ENCODE measurements at places on chromosomes 2 and 18.

DNA sequence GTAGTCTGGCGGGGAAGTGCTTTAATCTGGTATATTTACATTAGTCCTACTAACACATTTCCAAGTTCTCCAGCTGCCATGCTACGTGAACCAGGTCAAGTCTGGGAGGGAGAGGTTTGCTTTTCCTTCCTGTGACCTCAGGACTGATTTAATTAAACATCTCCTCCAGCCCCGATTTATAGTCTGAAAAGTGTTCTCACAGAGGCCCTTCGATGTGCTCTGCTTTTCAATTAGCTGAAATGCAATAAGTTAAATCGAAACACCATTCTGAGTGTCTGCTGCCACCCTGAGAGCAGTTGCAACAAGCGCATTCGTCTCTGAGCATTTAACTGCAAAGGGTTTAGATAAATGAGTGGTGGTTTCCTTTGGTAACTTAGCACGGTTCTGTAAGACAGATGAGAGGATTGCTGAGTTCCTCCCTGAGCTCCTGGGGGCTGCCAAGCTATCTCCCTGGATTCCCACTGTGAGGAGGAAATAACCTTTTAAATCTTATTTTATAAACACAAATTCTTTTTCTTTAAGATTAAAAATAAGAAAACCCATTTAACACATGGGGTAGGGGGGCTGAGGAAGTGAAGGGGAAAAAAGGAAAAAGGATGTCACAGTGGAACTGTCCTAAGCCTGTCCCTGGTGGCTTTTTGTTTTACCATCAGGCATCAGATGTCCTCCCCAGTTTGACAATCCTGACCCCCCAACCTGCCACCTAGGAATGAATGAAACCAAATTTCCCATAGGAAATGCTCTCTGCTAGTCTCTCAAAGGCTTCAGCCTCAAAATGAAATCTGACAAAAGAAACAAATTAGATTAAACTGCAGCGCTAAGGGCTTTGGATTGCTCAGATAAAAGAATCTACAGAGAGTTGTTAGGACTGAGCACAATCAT is 56.5 kb upstream of the CREB1 start:
- DNase-seq, result peak; percentile 60

DNA sequence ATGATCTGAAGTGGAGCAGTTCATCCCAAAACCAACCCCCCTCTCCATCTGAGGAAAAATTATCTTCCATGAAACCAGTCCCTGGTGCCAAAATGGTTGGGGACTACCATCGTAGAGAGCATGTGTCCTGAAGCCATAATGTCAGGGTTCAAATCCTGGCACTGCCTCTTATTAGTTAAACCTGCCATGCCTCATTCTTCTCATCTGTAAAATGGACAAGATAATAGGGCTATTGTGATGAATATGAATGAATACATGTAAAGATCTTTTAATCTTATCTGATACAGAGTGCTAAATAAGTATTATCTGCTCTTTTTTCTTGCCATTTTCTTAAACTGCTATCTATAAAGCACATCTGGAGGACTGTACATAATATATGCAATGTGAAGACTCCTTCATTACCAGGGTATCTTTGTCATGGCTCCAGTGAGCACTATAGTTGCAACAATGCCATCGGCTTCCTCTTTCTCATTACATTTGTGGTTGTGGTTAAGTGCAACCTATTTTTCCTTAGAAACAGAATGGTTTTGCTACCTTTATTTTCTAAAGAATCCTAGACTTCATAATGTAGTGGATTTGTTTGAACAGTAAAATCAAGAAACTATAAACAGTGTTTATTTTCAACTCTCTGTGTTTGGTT is 27.0 kb downstream of the MFSD6 start:
- no peak for DNase-seq

DNA sequence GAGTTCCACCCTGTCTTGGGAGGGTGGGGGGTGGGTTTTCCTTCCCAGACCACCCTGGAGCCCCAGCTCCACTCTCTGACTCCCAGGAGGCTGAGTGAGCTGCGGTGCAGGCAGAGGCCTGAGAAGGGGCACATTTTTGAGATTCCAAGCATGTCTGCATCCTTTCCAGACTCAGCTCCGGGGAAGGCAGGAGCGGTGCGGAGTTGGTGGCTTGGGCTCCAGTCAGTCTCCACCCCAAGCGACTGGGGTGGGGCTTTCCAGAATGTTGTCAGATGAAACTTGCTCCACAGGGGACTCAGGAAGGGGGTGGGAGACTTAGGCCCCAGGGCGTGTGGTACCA is 44.2 kb upstream of the HS6ST1 start:
- DNase-seq, result no peak

- DNase-seq, result no peak
Measured at GRCh38 chr2:220855296-220855695, 716.8 kb downstream of the EPHA4 start.

DNA sequence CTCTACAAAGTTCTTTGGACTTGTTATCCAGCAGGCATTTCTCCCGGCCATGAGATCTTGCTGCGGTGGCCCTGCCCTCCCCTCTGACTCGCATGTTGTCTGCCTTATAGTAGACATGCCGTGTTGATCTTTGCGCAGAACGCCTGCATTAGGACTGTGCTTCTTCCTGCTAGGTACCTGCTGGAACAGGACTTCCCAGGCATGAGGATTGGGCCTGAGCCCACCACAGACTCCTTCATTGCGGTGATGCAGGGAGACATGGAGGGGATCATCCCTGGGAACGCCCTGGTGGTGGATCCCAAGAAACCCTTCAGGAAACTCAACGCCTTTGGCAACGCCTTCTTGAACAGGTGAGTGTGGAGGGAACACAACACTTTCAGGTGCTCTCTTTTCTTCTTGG is 10.1 kb downstream of the EHD3 start:
- DNase-seq, result no peak

DNA sequence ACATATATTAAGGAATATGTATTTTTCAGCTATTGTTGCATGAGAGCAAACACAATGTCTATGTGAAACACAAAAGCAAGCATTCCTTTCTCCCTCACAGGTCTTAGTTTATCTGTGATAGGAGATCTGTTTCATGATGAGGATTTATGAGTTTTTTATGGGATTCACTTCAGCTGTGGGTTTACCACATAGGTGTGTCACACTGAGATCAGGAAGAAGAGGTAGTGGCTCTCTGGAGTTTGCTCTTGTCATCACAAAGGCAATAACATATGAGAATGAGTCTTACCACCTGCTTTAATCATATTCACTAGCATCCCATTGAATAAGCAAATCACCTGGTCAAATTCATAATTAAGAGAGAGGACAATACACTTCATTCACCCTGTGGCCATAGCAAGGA is 960.3 kb upstream of the SLC39A10 start:
- no peak for DNase-seq

DNA sequence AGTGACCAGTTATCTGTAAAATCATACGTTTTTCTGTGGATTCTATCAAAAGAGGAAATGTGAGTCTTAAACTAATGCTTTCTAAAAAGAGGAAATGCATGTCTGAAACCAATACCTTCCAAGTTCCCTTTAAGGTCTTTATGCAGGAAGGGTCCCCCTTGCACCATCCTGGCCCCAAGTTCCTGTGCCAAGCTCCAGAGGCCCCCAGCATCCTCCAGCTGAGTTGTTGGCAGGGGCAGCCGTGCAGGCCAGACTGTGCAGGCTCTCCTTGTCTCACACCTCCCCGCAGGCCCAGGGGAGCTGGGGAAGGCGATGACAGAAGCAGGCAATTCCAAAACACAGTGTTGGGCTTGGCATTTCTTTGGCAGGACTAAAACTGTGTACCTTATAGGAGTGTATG is 39.2 kb downstream of the DPYSL5 start:
- DNase-seq, result no peak

- DNase-seq, result no peak
Measured at GRCh38 chr18:58520969-58521368, 107.9 kb downstream of the ALPK2 start.

DNA sequence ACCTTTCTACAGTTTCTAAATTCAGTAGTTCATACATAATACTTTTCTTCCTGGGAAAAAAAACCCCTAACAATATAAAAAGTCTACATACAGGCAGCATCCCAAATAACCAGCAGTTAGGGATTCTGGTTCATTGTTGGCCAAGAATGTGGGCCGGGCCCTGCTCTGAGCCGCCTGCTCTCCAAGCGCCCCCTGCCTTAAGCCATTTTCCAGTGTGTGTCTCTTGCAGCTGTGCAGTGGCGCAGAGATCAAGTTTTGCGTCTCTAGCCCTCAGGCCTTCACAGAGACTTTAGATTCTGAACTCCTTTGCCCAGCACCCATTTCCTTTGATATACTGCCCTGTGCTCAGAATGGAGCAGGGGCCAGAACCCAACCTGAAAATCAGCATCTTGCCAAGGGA is 32.9 kb downstream of the RMC1 start:
- DNase-seq, result no peak

GRCh38 chr2:6771634-6772611 is 93.8 kb downstream of the CMPK2 start:
- DNase-seq, result no peak

- DNase-seq, result no peak
Measured at GRCh38 chr2:206201075-206201848, 41.6 kb downstream of the EEF1B2 start.

- DNase-seq, result no peak
Measured at GRCh38 chr18:65352186-65352585, 398.6 kb upstream of the CDH7 start.

- DNase-seq, result no peak
Measured at GRCh38 chr2:207200136-207200535, 34.4 kb upstream of the KLF7 start.

GRCh38 chr2:234254783-234255521 is 204.4 kb downstream of the SPP2 start:
- no peak for DNase-seq

- DNase-seq, result no peak
Measured at GRCh38 chr2:41994233-41994637, 53.6 kb upstream of the PKDCC start.

- DNase-seq, result no peak
Measured at GRCh38 chr2:225381609-225382008, 17.9 kb upstream of the NYAP2 start.

DNA sequence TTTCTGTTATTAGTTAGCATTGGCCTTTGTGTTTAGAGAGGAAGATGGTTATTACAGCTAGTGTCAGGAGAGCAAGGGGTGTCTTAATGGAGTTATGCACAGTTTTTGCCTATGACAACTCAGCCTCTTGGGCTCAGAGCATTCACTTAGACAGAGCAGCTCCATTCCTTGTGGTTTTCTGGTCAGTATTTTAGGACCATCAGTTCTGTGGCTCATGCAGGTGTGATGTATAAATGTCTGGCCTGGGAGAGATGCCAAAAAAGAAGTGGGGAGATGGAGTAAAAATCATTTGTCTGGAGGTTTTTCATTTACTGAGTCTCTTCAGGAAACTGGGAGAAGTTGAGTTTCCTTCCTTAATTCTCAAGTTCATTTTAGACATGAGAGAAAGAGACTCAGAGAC is 79.7 kb downstream of the PRKCE start:
- no peak for DNase-seq

- no peak for DNase-seq
Measured at GRCh38 chr2:7809640-7810039, 872.2 kb upstream of the ID2 start.

GRCh38 chr18:67705748-67706147 is 189.2 kb upstream of the DSEL start:
- DNase-seq, result no peak

GRCh38 chr18:58829263-58829662 is 35.4 kb upstream of the ZNF532 start:
- DNase-seq, result no peak

DNA sequence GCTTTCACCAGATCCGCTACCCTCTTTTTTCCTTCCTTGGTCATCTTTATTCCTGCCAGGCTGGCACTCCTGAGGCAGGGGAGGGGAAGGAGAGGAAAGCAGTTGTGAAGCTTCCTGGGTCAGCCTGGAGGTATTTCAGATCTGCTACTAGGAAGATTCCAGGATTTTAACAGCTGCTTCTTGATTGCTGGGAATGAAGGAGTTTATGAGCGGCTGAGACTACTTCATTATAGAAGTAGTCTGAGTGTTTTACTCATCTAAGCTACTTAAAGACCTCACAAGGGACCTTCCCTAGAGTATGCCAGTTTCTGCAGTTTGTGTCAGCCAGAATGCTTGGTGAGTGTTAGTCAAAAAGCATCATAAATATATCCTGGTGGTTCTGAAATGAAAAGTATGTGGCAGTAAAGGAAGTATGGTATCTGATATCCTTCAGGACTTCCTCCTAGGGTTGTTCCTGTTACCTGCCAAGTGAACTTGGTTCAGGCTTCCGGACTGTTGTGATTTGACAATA is 1.9 kb downstream of the TANC1 start:
- DNase-seq, result no peak

DNA sequence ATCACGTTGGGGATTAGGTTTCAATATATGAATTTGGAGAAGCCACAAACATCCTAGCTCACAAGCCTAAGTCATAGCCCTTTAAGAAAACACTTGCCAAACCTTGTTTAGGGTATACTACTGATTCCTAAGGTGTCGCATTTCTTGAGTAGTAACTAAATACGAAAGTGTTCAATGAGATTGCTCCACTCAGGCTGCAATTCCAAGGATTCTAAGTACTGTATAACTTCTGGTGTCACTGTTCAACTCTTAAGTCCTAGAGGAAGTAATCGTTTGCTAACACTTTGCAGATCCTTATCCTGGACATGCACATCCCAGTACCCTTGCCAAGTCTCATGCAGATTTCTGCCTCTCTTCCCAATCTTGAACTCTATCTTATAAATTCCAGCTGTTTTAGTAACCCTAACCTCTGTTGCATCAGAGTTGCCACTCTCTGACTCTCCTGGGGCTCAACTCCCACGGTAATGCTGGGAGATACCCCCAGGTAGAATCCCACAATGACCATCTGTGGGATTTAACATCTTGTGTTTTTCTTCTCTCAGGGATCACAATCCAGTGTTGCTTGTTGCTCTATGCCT is 122.4 kb downstream of the HIBCH start:
- DNase-seq, result no peak

DNA sequence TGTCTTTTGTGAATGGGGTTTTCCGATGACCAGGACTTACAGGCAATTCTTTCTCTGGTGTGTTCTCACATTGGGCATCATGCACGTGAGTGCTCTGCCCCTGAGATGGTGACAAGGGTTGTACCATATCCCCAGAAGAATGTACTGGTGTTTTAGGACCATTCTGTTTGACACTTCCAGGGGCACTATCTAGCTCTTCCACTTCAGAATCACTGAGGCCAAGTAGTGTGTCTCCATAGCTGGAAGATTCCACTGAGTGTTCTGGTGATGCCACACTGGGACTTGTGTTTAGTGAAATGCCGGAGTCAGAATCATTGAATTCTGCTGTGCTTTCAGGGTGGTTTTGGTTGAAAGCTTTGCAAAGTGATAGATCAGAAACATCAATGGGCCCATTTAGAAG is 18.7 kb downstream of the HNRNPA3 start:
- no peak for DNase-seq

- peak; percentile 18 for DNase-seq
Measured at GRCh38 chr2:86621280-86621943, 2.3 kb downstream of the RNF103 start.

Measured in MM.1S (cell line).